CD8-positive, alpha-beta memory T cell (primary cell): ENCODE measurements at places on chromosomes 2 and 18. TPM values are rescaled to one million over a fixed set of nuclear protein-coding genes. Genes with fewer than 3 reads are reported as not detected.

The CCDC85A gene
- not detected for total RNA-seq

The NEU4 gene
- not detected for total RNA-seq

The TNFRSF11A gene
- total RNA-seq, result 2.5 TPM

The STAT4 gene
- 54.7 TPM for total RNA-seq

The SETBP1 gene
- 14.1 TPM for total RNA-seq

The UGT1A8 gene
- total RNA-seq, result not detected

The SCN2A gene
- not detected for total RNA-seq

The LYG1 gene
- 1.0 TPM for total RNA-seq

The FTCDNL1 gene
- 5.2 TPM for total RNA-seq

The SERPINB4 gene
- not detected for total RNA-seq

The SULT1C2 gene
- total RNA-seq, result not detected

The EVX2 gene
- not detected for total RNA-seq

The GRHL1 gene
- total RNA-seq, result 0.88 TPM

The SLC25A12 gene
- 22.9 TPM for total RNA-seq

The ERMN gene
- total RNA-seq, result 0.64 TPM

The WIPF1 gene
- 326 TPM for total RNA-seq
